CD4-positive, alpha-beta T cell treated with Interleukin-2 at 100 ng/mL for 4 hours (primary cell): ENCODE measurements at places on chromosomes 1 and 21.

DNA sequence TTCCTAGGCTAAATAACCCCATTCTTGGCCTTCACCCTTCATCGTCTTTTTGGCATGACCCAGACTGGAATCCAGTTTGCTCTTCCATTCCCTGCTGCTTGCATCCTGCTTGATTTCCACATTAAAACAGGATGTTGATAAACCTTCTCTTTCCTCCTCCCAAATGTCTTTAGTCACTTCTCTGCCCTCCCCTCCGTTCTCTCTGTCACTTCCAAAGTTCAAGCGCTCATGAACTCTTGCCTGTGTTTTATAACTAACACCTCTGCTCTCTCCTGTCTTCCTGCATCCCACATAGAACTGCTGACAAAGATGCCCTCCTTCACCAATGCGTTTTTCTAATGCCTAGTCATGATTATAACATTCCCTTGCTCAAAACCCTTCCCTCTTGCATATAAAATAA is 65.6 kb upstream of the SLC44A3 start:
- DNase-seq, result no peak

- no peak for DNase-seq
These were observed 106.1 kb downstream of the SIM2 start for GRCh38 chr21:36804874-36805611.

DNA sequence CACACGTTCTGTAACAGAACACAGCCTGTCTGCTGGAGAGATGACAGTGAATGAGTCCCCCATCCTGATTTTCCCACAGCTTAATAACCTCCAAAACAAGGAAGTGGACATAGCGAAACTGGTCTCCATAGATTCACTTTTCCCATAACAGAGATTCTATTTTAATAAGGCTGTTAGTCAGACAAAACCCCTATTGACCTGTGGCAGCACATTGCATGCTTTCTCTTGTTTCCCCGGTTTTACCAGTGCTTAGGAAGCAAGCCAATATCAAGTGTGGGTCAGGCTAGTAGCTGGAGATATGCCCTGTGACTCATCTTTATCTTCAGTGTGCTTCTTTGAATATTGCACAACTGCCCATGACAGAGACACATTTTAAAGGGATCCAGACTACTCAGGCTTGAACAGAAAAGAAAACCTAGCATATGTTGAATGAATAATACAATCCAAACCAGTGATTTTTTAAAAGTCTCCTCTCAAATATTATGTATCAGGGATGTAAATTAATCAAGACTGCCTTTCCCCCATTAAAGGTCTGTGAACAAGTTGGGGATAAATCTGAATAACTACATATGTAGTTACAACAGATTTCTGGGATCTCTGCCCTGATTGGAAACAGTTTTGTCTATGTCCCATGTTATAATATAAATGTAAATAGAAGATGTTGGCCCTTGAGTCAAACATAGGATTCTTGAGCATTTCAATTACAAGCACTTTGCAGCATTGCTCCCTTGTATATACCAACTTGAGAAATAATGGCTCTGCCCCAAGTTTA is 11.9 kb upstream of the CLDN8 start:
- DNase-seq, result no peak

DNA sequence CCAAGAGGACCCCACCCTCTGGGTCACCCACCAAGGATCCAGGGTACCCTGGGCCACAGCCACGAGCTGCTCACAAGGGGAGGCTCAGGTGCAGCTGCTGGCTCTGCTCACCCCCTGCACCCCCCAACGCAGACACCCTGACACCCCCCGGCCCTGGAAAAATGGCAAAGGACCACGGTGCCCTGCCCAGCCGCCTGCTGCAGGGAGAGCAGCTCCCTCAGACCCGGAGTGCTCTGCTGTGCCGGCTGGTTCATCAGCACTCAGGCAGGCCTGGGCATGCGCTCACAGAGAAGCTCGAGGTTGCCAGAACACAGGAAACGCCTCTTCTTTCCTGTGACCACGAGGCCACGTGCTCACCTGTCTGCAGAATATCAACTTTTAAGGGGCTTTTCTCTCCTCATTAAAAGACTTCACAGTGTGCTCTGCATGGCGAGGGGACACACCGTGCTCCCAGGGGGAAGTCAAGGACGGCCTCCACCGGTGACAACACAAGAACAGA is 4.3 kb upstream of the C1QTNF12 start:
- DNase-seq, result peak; percentile 68

DNA sequence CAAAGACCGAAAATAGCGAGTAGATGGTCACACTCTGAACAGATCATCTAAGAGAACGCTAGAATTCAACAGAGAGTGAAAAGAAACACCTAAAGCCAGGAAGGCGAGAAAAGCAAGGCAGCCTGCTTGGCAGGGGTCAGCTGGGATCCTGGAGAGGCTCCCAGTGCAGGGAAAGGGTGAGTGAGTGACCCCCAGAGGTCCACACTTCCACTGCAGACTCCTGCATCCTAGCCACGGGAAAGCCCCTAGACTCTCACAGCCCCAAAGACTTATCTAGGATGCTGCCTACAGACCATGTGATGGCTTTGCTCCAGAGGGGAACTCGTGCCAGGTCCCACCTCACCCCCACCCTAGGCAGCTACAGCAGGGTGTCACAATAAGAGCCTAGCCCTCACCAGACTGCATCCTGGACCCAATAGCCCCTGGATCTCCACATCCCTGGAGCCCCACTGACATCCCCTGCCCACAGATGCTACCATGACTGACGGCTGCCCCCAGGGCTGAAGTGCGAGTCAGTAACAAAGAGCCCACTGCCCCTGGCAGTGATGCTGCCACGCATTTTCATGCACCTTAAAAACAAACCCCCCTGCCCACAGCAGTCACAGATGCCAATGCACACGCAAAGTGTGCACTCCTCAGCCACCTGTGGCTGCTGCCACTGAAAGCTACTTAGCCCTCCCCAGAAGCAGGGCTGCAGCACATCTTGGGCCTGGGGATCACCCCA is 62.2 kb downstream of the PSMG1 start:
- no peak for DNase-seq

DNA sequence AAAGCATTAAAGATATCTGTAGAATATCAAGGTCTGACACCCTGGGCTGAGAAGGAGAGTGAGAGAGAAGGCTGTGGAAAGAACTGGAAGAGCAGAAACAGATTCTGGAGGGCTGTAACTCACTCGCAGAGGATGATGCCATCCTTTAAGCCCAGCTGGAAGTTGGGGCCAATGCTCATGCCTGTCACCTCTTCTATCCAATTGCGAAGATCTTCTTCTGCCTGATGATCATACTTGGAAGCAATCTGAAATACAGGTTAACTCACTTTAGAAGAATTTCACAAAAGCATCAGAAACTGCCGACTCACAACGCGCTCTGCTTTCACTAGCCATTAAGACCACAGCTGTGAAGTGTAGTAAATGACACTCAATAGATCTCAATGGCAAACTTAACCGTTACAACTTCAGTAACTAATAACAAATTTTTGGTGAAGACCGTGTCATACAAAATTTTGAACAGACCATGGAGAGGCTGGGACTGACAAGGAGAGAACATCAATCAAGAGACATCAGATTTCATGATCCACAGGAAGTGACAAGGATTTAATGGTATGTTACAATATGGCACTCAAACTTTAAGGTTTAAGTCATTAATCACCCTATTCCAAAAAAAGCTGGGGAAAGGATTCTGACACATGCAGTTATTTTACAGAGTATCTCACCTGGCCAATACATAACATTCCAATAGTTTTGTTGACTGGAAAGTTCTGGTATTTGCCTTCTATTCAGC is 23.5 kb downstream of the CNN3 start:
- no peak for DNase-seq

DNA sequence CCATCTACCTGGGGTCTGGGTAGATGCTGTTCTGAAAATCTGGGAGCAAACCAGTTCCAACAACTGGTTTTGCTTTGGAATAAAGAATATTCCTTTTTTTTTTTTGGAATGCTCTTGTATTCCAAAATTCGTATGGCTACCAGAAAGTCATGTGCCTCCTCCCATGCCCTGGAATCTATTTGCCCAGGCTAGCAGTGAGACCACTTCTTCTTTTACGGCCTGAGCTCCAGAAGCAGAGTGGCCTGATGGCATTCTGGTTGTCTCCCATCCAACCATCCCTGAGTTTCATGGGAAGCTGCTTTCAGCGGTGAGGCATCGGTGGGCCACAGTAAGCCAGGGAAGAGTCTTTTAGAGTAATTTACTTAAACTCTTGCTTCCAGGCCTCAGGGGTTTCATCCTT is 113.4 kb upstream of the RAB4A start:
- DNase-seq, result no peak

DNA sequence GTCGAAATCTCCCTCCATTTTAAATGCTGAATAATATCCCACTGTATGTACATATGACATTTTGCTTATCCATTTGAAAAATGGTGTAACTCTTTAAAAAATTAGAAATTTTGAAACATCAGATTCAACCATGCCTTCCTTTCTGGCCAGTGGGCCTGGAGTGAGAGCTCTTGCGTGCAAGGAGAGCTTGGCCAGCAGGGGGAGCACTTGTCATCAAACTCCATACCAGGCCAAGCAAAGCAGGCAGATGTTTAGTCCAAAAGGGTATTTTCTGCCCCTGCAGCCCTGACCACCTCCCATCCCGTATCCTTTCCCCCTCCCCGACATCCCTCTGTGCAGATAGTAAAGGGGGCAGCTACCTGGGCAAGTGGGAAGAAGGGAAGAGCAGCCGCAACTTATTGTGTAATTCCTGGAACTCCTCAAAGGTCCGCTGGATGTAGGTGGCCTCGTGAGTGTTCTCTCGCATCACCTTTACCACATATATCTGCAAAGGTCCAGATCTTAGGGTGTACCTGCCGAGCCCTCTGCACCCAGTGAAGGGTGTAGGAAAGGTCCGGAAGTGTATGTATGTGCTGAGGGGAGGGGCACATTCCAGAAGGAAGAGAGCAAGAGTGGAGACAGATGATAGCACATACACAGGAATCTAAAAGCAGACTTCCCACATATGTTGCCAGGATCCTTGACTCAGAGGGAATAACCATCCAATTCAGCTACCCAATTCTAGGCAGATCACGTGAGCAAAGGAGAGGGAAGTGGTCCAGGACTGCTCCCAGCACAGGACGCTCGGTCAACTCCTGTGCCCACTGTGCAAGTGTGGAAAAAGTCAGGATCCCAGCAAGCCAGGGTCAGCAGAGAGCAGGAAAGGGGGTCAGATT is 19.9 kb upstream of the PPP1R15B start:
- peak; percentile 80 for DNase-seq

DNA sequence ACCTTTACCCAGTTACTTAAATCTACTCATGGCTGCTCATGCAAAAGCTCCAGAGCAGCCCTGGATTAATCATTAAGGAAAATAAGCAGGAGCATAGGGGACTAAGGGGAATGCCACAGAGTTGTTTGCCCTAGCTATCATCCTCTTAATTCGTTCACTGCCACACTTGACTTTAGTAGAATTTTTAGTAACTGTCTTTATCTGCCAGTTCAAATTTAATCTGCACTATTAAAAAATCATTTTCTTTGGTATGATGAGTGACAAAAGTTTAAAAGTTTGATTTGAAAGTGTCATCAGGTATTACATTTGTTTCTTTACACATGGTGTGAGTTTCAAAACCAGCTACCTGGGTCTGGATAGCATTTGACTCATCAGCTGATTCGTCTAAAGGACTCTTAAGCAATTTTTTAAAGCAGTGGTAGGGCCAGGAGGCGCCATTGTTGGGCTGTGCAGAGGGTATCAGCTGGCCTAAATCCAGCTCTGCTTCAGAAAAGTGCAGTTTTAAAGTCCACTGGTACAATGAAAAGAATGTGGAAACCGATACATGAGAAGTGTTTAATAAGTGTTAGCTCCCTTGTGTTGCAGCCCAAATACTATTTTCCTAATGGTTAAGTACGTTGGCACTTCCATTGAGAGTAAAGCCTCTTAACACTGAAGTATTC is 69.9 kb upstream of the DR1 start:
- no peak for DNase-seq

- DNase-seq, result peak; percentile 55
These were observed 37.8 kb upstream of the GBP5 start for GRCh38 chr1:89310505-89310904.

DNA sequence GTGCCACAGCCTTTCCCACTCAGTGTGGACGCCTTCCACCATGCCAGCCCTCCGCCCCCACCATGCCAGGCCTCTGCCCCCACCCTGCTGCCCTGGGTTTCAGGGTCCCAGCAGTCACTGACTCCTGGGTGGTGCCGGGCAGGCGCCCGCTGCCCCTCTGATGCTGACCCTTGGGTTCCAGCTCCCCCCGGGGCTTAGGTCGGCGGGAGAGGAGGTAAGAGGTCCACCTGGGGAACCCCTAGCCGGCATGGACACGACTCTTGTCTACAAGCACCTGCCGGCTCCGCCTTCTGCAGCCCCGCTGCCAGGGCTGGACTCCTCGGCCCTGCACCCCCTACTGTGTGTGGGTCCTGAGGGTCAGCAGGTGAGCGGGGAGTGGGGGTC is 7.0 kb upstream of the PFKL start:
- DNase-seq, result no peak

DNA sequence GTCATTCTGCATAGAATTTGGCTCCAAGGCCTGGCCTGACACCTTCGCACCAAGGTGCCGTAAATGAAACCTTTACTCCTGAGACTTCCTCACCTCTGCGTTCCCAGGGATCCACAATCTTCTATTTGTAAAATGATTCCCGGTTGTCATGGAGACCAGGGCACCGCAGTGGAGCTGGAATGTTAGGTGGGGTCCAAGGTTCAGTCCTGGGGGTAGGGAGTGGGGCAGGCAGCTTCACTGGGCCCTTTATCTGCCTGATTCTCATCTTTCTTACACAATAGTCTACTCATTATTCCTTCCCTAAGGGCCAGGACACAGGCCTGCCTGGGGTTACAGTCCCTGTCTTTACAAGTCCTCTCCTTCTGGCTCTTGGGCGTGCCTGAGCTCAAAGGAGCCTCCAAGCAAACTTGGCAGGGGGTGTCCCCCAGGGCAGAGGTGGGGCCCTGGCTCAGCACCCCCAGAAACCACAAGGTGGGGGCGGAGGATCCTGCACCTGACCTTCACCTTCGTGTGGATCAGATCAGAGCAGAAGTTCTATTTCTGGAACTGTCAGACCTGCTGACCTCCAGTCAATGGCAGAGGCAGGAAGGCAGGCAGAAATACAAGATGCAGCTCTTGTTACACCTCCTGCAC is 51.1 kb downstream of the RIPK4 start:
- DNase-seq, result no peak

DNA sequence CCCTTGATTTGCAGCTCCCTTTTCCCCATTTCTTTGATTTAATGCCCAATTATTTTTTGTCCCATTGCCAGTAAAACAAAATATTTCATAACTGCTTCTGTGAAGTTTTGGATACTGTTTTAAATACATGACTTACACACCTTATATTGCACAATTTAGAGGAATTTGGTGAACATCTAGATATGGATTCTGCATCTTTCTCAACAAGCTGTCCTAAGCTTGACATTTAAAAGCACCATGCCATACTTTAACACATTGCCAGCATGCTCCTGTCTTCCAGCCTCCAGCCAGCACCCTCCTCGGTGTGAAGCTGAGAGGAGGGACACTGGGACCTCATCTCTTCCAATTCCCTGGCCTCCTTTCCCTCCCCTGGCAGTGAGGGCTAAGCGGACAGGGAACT is 167.6 kb downstream of the SEC16B start:
- DNase-seq, result no peak

DNA sequence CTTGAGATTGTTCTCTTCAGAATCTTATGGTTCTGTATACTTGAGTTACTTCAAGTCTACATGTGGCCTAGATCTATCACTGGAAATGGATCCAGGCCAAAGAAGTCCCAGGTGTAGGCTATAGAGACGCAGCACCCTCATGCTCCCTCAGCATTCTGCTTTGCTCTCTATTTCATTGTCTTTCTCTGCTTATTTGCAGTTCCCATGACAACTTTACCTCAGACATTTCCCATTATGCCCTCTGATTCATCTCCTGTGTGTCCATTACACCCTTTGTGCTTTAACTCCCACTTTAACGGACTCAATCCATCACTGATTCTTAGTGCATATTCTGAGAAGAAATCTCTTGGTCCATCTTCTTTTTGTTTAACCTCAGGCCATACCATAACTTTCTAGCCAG is 236.9 kb upstream of the NRIP1 start:
- no peak for DNase-seq
